Activated CD8-positive, alpha-beta T cell treated with anti-CD3 and anti-CD28 coated beads, Interleukin-2, amount 10 ng/mL, durations not matched to agents 7 days and 5 days (primary cell): ENCODE measurements at places on chromosomes 13 and 19. TPM values are rescaled to one million over a fixed set of nuclear protein-coding genes. Genes with fewer than 3 reads are reported as not detected.

DNA sequence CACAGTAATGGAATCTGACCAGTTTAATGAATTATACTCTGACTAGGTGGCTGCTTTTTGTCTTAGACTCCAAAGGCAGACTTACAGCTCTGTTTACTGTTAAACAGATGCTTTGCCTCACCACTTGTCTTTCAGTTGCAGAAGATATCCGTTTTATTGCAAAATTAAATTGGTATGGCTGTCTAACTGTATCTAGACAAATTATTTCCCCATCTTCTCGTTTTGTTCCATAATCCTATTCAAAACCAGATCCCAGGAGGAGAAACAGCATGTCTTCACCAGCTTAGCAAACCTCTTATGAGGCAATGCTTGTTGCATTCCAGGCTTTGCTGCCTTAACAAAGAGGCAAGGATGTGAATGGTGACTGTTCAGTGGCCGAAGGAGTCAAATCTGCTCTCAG lies 215.6 kb downstream of the TDRD3 start:
- no peaks in the 10 kb centered on the region for H3K4me1 ChIP-seq
- no peak overlapping the region for H3K27ac ChIP-seq
- H3K36me3 ChIP-seq = no peaks in the 10 kb centered on the region
- no peaks in the 10 kb centered on the region for H3K27me3 ChIP-seq
- no peak overlapping the region for H3K4me3 ChIP-seq

GRCh38 chr19:50500060-50500752 lies 10.8 kb downstream of the JOSD2 start:
- H3K27ac ChIP-seq = no peak overlapping the region
- DNase-seq = peak; percentile 50
- peaks cover 2% of the 10 kb centered on the region for H3K36me3 ChIP-seq

DNA sequence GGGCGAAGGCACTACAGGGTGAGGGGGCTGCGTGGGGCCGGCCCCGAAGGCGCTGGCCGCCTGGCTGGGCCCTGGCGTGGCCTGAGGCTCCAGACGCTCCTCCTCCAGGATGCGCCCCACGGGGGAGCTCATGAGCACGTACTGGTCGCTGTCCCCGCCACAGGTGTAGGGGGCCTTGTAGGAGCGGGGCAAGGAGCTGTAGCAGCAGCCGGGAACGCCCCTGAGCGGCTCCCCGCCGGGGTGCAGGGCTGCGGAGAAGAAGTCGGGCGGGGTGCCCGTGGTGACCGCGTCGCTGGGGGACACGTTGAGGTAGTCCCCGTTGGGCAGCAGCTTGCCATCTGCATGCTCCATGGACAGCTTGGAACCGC lies 3.0 kb downstream of the IRS2 start:
- H3K4me1 ChIP-seq = peaks cover 36% of the 10 kb centered on the region
- no peak overlapping the region for H3K27ac ChIP-seq
- DNase-seq = no peak
- peaks cover 12% of the 10 kb centered on the region for H3K36me3 ChIP-seq

GRCh38 chr13:40502236-40502635 lies 164.2 kb downstream of the FOXO1 start:
- DNase-seq = peak; percentile 14
- H3K27ac ChIP-seq = no peak overlapping the region
- no peaks in the 10 kb centered on the region for H3K27me3 ChIP-seq
- H3K4me1 ChIP-seq = peaks cover 25% of the 10 kb centered on the region
- no peak overlapping the region for H3K4me3 ChIP-seq
- H3K36me3 ChIP-seq = no peaks in the 10 kb centered on the region

GRCh38 chr13:111484141-111484925 lies 163.9 kb downstream of the TEX29 start:
- H3K36me3 ChIP-seq = no peaks in the 10 kb centered on the region
- H3K27ac ChIP-seq = no peak overlapping the region
- H3K4me1 ChIP-seq = no peaks in the 10 kb centered on the region
- H3K27me3 ChIP-seq = peaks cover 2% of the 10 kb centered on the region

DNA sequence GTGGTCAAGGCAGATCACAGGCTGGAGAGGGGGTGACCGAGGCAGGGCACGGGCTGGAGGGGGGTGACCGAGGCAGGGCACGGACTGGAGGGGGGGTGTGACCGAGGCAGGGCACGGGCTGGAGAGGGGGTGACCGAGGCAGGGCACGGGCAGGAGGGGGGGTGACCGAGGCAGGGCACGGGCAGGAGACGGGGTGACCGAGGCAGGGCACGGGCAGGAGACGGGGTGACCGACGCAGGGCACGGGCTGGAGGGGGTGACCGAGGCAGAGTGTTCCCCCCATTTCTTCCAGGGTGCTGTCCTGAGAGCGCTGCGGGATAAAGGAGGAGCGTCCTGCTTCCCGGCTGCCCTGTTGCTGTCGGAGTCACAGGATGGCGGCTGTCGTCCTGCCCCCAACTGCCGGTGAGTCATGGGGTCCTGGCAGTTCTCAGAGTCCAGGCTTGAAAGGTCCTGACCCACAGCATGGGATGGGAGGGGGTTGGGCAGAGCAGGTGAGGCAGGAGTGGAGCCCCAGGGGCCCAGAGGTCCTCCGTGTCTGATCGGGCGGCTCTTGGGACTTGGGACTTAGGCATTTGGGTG lies 5.3 kb downstream of the ZNF557 start:
- no peak for DNase-seq
- peaks cover 88% of the 10 kb centered on the region for H3K36me3 ChIP-seq
- no peaks in the 10 kb centered on the region for H3K27me3 ChIP-seq
- H3K4me3 ChIP-seq = no peak overlapping the region
- no peak overlapping the region for H3K27ac ChIP-seq

DNA sequence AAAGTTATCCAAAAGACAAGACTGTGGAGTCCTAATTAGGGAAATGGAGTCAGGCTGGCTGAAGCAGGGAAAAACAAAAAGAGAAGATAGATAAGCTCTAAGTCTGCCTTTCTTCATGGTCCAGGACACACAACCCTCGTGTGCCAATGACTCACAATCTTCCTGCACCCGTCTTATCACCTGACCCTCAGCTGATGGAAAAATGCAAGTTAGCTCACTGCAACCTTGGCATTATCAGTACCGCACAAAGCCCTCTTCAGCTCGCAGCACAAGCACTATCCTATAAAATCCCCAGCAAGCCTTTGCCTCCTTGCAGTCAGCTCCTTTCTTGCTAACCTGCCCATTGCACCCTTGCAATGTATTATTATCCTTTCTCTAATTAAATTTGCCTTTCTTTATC lies 4.3 kb downstream of the OR7A5 start:
- H3K27ac ChIP-seq = no peak overlapping the region
- no peak for DNase-seq
- H3K4me1 ChIP-seq = no peaks in the 10 kb centered on the region
- H3K4me3 ChIP-seq = no peak overlapping the region
- H3K36me3 ChIP-seq = no peaks in the 10 kb centered on the region
- H3K27me3 ChIP-seq = peaks cover 7% of the 10 kb centered on the region

CNMD gene
- total RNA-seq = not detected

HMGB1 gene
- 650 TPM for total RNA-seq

GPR180 gene
- total RNA-seq = 7.7 TPM

C1QTNF9B gene
- total RNA-seq = not detected

CD79A gene
- total RNA-seq = 21.5 TPM

TBXA2R gene
- 2.6 TPM for total RNA-seq

DCT gene
- total RNA-seq = 0.05 TPM
